SJCRH30 (cell line): ENCODE measurements at places on chromosomes 5 and 9. TPM values are rescaled to one million over a fixed set of nuclear protein-coding genes. Genes with fewer than 3 reads are reported as not detected.

Gene PTRH1
- 4.3 and 7.0 TPM in 2 replicates for total RNA-seq

Gene ISL1
- total RNA-seq, result 2.5 and 2.8 TPM in 2 replicates

Gene SLC22A4
- total RNA-seq, result 0.28 and 1.1 TPM in 2 replicates

Gene THBS4
- 4.6 and 6.0 TPM in 2 replicates for total RNA-seq

Gene NRG2
- total RNA-seq, result 0.06 TPM in 1 of 2 replicates, not detected in the other

Gene ADAMTS12
- total RNA-seq, result 16.8 and 17.5 TPM in 2 replicates

Gene PCDHGB3
- total RNA-seq, result 5.2 and 7.4 TPM in 2 replicates

Gene NR6A1
- 5.1 and 6.0 TPM in 2 replicates for total RNA-seq

Gene SLC28A3
- total RNA-seq, result 0.02 TPM in 1 of 2 replicates, not detected in the other

Gene ZNF454
- total RNA-seq, result not detected in 2 replicates

Gene SHC3
- under 0.01 TPM in 1 of 2 replicates, not detected in the other for total RNA-seq

Gene FBP2
- total RNA-seq, result not detected in 2 replicates

GRCh38 chr5:158456756-158457155, 597.8 kb upstream of the CLINT1 start:
- peak; percentile 73 for DNase-seq

DNA sequence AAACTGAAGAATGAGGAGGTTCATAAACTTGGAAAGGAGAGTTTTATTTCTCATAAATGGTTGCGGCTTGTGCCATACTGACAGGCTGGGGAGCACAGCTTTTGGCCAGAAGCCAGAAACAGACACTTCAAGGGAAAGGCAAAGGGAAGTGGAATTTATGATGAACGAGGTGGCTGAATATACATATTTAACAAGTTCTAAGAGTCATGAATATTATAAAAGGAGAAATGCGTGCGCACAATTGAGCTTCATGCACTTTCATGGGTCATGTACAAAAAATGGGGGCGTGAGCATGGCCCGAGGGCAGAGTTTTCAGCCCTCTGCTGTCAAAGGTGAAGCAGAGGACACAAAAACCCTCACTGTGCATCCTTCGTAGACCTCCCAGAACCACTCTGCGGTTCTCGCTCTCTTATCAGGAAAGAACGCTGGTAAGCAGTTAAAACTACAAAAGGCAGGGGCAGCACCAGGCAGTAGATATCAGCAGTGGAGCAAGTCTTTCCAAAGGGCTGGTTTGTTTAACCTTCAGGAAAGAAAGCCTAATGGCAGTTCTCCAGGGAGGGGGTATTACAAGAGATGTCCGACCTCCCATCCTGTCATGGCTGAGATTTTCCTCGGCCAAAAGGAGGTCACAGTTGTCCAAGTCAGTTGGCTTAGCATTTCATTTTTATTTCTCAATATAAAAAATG, 29.0 kb downstream of the AUH start:
- DNase-seq, result peak; percentile 9

- no peak for DNase-seq
Measured at GRCh38 chr5:149289301-149289700, 17.6 kb downstream of the AFAP1L1 start.

DNA sequence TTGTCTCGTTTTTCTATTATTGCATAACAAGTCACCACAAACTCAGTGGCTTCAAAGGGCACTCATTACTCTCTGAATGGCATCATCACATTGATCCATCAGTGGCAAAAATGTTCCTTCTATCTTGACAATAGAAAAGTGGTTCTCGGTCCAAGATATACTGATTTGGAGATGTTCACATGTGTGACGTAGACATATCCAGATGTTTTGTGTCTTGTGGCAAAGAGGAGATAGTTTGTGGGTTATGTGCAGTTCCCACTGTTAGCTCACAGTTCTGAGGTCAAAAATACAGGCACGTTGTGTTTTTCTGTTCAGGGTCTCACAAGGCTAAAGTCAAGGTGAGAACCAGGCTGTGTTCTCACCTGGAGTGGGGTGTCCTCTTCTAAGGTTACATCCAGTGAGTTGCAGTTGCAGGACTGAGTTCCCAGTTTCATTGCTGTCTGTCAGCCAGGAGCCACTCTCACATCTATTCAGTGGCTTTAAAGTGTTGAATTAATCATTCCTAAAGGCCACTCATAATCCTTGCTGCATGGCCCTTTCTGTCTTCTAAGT, 55.3 kb downstream of the GAS1 start:
- DNase-seq, result no peak

- DNase-seq, result no peak
Measured at GRCh38 chr5:176577312-176578176, 28.4 kb downstream of the CDHR2 start.

DNA sequence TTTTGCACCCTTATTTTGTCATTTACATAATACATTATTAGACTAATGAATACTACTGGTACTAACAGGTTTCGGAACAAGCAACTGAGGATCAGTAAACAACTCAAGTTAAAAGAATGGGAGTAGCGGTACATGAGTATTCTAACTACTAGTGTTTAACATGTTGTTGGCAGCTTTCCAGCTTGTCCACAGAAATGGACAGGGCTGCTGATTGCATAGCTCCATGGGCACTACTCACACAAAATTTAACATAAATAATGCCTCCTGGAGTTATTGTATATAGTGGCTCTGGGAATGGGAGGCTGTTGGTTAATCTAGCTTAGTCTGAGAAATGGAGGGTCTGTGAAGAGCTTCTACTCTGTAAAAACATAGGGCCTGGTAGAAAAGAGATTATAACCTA, 6.7 kb downstream of the NCBP1 start:
- peak; percentile 20 for DNase-seq

DNA sequence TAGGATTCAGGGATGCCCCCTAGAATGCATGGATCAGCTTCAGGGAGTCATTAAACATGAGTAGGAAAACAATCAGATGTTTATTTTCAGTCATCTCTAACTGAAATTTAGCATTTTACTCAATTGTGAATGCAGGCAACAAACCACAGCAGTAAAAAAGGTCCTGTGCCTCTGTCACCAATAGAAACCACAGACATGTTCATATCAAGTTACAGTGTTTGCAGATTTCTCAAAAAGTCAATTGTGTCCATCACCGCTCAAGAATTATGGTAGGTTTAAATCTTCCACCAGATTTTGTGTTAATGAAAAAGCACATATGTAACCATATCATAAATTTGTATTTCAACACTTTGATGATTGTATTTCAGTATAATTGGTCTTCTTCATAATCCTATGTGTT, 68.4 kb upstream of the SLC1A1 start:
- no peak for DNase-seq

DNA sequence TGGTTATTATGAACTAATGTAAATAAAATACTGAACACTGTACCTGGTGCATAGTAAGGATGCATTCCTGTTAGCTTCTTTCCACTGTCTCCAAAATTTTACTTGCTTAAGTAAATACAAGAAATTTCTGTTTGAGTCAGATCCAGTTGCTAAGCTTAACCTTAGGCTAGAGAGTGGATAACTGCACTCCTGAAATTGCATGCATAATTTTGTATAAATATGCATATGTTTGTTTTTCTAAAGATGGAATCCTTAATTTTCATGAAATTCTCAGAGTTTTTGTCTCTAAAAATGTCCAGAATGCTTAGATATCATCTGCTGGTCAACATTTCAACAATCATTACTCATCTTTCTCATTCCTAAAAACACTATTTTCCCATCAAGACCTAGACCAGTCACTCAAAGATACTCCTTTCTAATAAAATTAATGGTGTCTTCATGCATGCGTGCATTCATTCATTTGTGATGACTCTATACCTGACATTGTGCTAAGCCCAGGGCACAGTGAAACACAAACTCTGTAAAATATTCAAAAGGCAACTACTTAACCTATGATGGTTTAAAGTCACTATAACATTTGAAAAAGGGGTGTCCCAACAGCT, 284.8 kb downstream of the SEC61B start:
- no peak for DNase-seq

GRCh38 chr5:133527311-133527710, 85.0 kb downstream of the FSTL4 start:
- DNase-seq, result no peak

GRCh38 chr9:126642010-126642744, 28.4 kb downstream of the LMX1B start:
- peak; percentile 31 for DNase-seq

DNA sequence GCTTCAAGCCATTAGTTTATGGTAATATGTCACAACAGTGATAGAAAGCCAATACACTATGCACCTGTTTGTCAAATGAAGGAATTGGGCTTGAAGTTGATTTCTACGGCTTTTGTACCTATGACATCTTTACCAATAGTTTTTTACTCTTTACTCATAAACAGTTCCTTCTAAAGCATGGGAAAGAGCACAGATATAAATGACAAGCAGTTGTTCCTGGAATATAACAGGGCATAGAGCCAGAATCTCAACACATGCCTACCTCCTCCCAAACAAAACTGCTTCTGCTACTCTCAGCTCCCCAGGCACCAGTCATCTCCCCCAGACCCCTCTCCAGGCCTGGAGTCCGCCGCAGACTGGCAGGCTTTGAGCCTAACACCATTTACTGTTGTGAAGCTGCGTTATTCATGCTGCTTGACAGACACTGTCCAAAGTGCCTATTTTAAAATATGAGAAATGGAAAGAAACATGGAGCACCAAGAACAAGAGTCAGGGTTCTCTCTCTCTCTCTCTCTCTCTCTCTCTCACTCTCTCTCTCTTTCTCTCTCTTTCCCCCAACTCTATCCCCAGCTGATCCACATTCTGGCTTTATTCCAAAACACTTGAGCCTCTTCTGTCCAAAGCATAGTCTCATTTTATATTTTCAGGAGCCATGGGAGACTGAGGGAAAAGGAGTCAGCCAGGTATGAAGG, 111.6 kb downstream of the ADRB2 start:
- no peak for DNase-seq

- peak; percentile 33 for DNase-seq
Measured at GRCh38 chr5:96256795-96257470, 176.1 kb downstream of the PCSK1 start.

DNA sequence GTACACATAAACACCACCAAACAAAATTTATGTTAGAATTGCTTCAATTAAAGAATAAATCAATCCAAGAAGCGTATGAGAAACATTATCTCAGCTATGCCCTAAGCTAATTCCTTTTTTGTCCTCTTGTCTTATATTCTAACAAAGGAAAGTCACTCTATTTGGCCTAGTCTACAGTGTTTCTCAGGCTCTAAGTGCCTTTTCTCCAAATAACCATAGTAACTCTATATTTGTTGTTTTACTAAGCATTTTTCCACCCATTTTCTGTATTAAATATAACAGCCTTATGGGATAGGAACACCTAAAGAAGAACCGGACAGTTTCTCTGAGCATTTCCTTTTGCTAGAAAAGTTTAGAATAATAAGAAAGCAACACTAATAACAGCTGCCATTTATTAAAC, 120.1 kb upstream of the MTAP start:
- no peak for DNase-seq

DNA sequence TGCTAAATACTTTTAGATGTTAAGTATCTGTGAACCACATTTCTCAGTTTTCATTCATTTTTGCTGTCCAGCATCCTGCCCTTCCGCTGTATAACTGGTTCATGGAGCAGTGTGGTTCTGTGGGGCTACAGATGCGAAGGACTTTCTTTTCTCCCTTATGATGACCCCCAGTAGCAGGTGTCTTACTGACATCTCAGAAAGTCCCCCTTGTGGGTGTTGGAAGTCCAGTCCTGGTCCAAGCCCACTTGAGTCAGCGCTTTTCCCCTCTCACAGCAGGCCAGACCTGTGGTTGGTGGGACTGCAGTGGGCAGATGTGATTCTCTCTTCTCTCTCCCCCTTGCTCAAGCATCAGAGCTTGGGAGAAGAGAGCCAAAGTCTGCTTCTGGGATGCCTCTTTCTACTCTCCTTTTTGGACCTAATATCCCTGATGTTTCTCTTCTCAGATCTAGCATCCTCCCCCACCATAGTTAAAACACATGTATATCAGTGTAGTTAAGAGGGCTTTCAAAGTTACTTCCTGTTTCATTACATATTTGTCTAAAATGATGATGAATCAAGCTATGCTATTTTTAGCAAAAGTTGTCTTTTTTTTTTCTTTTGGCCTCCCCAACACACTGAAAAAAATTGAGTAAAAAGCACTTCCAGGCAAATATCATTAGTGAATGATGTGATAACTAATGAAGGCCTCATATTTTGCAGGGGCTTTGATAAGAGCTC, 119.5 kb upstream of the ZNF618 start:
- no peak for DNase-seq

- DNase-seq, result no peak
Measured at GRCh38 chr9:129709438-129710168, 43.2 kb downstream of the PTGES start.

DNA sequence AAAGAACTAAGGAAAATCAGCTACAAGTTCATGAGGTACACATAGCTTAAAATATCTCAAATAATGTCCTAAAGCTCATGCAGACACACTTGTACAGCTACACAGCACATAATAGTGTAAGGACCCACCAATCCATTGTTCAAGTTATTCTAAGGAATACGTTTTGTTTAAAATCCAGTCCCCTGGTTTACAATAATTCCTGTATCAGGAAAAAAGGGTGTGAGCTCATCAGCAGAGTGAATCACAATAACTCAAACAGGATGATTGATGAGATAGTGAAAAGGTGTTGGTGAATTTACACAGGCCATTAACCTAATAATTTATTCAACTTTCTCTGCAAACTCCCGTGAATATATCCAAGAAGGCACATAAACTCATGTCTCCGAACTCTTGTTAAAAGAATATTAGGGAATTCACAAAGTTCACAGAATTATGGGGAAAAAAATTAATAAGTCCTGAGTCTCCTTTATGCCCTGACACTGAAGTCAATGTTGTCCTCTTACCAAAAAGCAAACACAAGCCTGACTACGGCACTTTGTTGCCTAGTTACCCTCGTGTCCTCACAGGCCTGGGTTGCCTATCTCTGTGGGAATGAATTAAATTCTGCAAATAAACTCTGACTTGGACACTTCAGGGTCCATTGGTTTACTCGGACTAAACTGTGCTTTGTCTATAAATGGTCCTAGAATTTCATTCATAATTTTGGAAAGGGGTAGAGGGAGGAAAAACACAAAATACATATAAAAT, 142.8 kb upstream of the PDE4D start:
- no peak for DNase-seq

DNA sequence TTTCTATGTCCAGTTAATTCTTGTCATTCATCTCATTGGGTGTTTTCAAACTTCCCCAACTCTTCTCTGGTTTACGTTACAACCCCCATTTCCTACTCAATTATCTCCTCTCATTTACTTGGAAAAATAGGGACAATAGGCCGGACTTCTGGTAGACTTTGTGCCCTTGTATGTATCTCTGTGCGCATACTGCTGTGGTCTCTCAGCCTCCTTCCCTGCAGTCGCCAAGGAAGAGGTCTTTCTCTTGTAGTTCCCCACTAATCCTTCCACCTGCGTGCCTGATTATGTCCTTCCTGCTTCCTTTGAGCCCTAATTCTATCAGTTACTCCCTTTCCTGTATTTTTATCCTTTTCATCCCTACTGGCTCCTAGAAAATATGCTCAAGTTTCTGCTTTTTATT, 176.3 kb downstream of the GDNF start:
- no peak for DNase-seq
